Thoracic aorta (tissue), 2 donors: ENCODE measurements at places on chromosomes 2 and 18.

DNA sequence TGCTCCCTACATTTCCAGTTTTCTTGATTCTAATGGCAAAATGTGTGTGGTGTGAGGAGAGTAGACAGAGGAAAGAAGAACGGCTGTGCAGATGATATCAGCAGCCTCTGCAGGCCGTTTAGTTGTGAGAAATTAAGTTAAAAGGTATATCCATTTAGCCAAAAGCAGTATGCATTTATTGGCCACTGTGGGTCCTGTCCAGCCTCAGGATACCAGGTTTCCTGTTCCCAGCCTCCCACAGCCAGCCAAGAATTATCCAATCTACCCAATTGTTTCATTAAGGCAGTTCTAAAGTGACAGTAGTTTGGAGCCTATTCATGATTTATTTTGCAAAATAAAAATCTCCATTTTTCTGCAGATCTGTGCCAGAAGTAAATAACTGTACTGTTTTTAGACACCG is 107.5 kb downstream of the TMEM18 start:
- H3K36me3 ChIP-seq, result no peaks in the 10 kb centered on the region
- H3K4me3 ChIP-seq, result no peak overlapping the region
- no peak overlapping the region for H3K27ac ChIP-seq
- no peaks in the 10 kb centered on the region for H3K4me1 ChIP-seq
- DNase-seq, result no peak

DNA sequence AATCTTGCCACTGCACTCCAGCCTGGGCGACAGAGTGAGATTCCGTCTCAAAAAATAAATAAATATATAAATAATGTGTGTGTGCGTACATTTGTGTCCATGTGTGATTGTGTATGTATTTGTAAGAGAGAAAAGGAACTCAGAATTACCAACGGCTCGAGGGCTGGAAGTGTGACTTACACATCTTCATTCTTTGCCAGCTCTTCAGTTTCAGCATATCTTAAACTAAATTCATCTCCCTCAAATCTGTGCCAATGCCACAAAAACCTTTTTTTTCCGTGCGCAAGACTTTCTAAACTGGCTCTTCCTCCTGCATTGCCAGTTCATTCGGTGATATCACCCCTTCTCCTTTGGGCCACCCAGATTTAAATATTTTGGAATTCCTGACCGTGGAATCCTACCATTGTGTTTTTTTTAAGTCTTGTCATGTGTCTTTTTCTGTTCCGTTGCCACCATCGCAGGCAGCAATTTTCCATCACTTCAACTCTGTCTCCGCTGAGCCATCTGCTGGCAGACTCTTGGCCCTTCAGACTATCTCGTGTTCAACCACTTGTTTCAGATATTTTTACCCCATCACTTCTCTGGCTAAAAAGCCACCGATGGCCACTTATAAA is 77.0 kb upstream of the ZNF532 start:
- H3K4me3 ChIP-seq, result no peak overlapping the region
- no peaks in the 10 kb centered on the region for H3K36me3 ChIP-seq
- H3K4me1 ChIP-seq, result peaks cover 13% of the 10 kb centered on the region
- no peak for DNase-seq
- H3K27me3 ChIP-seq, result no peaks in the 10 kb centered on the region
- no peak overlapping the region for H3K27ac ChIP-seq

DNA sequence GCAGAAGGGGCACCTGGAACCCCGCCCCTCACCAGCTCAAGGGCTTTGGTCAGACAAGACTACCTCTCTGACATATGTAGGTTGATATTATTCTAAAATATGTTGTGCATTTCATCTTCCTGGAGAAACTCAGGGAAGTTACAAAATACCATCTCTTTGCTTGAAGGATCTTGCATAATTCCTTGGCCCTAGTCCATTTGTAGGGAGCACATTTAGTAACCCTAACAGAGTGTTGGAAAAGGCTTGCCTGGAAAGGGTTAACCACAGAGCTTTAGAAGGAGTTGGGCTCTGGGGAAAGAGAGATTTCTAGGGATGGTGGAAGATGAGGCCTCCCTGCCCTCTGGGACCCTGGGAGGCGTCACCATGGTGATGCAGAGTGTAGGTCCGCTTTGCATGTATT is 143.0 kb upstream of the SLC1A4 start:
- H3K4me1 ChIP-seq, result peaks cover 2% of the 10 kb centered on the region
- H3K27ac ChIP-seq, result no peak overlapping the region
- no peaks in the 10 kb centered on the region for H3K36me3 ChIP-seq
- no peak overlapping the region for H3K4me3 ChIP-seq
- H3K27me3 ChIP-seq, result no peaks in the 10 kb centered on the region

DNA sequence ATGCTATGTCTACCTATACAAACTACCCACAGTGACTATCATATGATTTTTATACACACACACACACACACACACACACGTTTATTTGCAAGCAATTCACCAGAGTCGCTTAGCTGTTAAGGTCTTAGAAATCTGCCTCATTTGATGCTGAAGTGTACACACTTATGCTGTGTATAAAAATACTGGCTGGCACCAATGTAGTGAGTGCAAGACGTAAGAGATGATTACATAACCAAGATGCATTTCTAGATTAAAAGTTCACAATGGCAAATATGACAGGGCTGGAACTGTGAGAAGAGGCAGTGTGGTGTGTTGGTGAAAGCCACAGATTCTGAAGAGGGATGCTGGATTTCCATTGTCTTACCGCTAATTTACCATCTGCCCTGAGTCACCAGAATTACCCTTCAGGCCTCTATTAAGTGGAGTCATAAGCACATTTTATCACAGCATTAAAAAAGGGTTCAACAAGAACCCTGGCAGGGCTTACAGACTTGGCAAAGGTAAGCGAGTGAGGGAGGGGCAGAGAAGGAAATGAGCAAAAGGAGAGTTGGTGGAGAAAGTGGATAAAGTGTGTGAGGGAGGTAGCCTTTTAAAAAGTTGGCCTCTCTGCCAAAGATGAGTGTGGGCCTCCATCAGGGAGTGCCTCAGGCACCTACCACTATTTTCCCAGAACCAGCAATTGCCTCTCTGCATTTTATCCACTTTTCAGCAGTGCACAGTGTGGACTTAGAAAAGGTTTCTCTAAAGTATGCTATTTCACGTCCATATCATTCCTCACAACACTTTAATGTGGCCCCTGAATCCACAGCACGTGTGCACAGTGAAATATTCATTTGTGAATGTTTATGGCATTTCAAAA is 21.5 kb downstream of the MEIS1 start:
- peaks cover 5% of the 10 kb centered on the region for H3K4me1 ChIP-seq
- DNase-seq, result no peak
- no peaks in the 10 kb centered on the region for H3K27me3 ChIP-seq

DNA sequence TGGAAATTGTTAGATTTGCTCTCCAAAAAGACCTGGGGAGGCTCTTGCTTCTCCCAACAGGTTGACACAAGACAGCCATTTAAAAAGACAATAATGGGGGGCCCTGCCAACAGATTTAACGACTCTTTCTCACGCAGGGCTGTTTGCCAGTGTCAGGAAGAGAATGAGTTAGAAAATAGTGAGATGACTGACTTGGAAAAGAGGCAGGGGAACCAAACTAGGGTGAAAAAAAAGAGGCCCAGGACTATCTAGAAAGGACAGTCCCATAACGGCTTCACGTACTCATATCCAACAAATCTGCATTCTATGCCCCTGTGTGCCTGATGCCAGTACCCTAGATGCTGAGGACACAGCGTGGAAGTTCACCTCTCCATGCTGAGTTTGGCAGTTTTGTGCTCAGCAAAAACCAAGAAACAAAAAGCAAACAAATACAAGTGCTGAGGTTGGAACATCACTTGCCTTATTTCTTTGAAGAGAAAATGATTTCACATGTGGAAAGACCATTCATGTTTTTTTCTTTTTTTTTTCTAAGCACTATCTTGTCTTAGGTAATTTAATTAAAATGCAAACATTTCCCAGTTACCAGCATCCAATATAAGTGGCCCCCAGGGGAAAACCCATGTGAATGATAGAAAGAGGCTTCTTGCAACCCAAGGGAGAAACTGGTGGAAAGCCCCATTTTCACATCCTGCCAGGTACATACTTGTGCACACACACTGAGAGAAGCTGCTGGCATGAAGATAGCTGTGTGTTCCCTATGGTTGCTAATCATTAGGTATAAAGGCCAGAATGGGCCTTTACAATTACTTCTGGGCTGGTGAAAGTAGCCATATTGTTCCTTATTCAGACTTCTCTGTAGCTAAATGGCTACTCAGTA is 10.6 kb upstream of the WIPF1 start:
- peak overlapping the region; percentile 21 for H3K27ac ChIP-seq
- H3K27me3 ChIP-seq, result no peaks in the 10 kb centered on the region
- H3K4me3 ChIP-seq, result no peak overlapping the region

- H3K27ac ChIP-seq, result no peak overlapping the region
- H3K4me3 ChIP-seq, result no peak overlapping the region
- no peaks in the 10 kb centered on the region for H3K27me3 ChIP-seq
- H3K36me3 ChIP-seq, result no peaks in the 10 kb centered on the region
- DNase-seq, result no peak
Observed at GRCh38 chr2:199602271-199602895, 144.6 kb upstream of the SATB2 start.

DNA sequence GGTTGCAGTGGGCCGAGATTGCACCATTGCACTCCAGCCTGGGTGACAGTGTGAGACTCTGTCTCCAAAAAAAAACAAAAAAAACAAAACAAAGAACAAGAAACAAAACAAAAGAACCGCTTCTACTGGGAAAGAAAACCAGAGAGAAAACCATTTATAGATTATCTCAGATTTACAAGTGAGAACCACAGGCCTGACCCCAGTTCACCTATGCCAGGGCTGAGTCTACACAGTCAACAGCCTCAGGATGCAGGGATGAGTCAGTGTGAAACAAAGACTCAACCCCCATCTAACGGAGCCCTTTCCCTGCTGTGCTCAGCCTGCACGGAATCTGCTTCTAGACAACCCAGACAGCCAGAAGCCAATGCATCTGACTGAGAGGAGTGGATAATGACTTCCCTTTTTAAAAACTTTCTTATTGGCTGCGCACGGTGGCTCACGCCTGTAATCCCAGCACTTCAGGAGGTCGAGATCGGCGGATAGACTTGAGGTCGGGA is 25.5 kb upstream of the YWHAQ start:
- H3K36me3 ChIP-seq, result no peaks in the 10 kb centered on the region
- no peaks in the 10 kb centered on the region for H3K27me3 ChIP-seq
- DNase-seq, result no peak
- no peaks in the 10 kb centered on the region for H3K4me1 ChIP-seq

DNA sequence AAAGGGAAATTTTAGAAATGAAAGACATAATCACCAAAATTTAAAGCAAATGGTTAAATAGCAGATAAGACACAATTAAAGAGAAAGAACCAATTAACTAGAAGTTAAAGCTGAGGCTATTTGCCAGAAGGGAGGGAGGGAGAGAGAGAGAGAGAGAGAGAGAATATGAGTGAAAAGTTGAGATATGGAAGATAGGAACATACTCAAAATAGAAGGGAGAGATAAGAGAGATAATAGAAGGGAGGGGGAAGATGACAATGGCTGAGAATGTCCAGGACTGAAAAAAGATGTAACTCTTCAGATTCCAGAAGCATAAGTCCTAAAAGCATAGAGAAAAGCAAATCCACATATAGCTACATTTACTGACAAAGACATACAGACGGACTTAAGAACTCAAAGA is 17.1 kb upstream of the AAK1 start:
- no peak overlapping the region for H3K27ac ChIP-seq
- no peak overlapping the region for H3K4me3 ChIP-seq
- no peaks in the 10 kb centered on the region for H3K36me3 ChIP-seq
- no peaks in the 10 kb centered on the region for H3K4me1 ChIP-seq
- DNase-seq, result no peak
- no peaks in the 10 kb centered on the region for H3K27me3 ChIP-seq

DNA sequence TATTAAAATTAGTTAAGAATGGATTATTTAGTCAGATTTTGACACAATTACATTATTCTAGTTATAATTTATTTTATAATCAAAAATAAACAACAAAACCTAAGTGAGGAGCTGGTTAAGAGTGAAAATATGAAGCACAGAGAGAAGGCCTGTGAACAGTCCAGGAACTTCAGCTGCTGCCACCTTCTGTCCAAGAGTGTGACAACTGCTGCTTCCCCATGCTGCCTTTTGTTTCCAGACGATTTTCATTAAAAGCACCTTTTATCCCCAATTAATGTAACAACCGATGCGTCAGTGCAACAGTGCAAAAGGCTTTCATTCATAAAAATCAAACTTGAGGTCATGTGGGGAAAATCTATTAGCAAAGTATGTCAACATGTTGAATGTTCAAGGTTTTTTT is 363.6 kb downstream of the CTNNA2 start:
- no peak for DNase-seq
- H3K36me3 ChIP-seq, result no peaks in the 10 kb centered on the region
- H3K4me1 ChIP-seq, result no peaks in the 10 kb centered on the region

DNA sequence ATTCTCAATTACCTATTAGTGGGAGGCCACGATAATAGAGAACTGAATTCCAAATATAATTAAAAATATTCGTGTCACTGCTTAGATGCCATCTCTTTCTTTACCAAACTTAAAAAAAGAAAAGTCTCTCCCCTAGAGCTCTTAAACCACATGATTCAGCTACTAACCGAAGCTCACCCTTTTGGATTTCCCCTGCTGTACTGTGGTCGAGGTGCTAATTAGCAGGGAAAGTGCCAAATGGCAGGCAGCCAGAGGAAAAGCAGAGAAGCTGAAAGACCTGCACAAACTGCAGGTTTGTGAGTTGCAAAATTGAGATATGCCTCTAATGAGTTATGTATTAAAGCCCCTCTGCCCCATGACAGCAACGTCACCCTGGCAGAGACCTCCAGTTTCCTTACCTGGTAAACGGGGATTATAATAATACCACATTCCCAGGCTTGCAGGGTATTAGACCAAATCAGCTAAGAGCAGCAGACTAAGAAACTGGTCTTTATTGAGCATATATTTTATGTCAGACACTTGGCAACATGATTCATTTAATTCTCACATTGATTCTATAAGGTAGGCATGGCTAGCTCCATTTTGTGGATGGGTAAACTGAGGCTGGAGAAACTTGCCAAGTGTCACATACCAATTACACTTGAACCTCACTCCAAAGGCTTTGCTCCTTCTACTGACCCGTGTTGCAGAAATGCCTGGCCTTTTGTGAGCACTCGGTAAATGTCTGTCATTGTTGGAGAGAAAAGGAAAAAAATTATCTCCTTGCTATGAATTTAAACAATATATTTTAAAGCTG is 259.7 kb downstream of the LPIN1 start:
- no peaks in the 10 kb centered on the region for H3K27me3 ChIP-seq
- no peaks in the 10 kb centered on the region for H3K36me3 ChIP-seq
- H3K4me3 ChIP-seq, result no peak overlapping the region
- no peak for DNase-seq
- no peak overlapping the region for H3K27ac ChIP-seq
- H3K4me1 ChIP-seq, result no peaks in the 10 kb centered on the region

DNA sequence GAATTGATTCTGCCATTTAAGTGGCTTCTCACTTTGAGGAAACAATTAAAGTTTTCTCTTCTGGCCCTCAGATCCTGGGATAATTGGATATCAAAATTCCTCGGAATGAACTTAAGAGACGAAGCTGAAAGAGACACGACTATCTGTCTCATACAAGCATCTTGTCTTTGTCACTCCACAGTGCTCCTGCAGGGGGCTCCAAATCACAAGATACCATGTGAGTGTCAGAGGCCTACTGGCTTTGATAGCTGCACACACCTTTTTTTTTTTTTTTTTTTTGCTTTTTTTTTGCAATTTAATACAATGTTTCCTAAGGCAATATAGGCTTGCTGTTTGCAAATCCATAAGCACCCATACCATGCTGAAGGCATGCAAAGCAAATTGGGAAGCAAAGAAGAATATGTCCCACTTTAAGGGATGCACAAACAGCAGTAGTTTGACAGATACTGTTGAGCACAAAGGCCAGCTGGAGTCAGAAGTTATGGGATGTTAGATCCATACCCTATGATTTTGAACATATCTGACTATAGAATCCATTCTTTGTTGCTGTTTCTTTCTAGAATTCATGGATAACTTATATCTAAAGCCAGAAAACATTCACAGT is 109.0 kb upstream of the CBLN2 start:
- no peaks in the 10 kb centered on the region for H3K36me3 ChIP-seq
- no peaks in the 10 kb centered on the region for H3K4me1 ChIP-seq
- H3K4me3 ChIP-seq, result no peak overlapping the region
- DNase-seq, result no peak
- no peak overlapping the region for H3K27ac ChIP-seq
